ENCODE measurements at places on chromosomes 1 and 21. TPM values are rescaled to one million over a fixed set of nuclear protein-coding genes. Genes with fewer than 3 reads are reported as not detected.

DNA sequence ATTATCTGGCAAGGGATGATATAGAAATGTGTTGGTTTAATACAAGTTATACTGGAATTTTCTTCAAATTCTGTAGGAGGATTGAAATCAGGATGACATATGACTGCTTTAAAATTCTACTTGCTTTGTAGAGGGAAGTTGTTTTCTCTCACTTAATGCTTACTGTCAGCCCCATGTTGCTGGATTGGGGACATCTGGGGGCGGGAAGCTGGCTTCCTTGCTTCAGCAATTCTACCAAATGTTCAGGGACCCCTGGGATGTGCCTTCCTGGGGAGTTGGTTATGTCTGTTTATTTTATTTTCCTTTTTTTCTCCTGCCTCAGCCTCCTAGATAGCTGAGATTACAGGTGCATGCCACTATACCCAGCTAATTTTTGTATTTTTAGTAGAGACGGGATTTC is 63.5 kb downstream of the CNIH3 start:
- no peak for DNase-seq

The ATP1A2 gene
- 101 TPM for total RNA-seq

- DNase-seq: no peak
Observed at GRCh38 chr1:203033287-203033686, 7.0 kb downstream of the PPFIA4 start.

The FCRLB gene
- total RNA-seq: not detected

The DRAXIN gene
- total RNA-seq: not detected

DNA sequence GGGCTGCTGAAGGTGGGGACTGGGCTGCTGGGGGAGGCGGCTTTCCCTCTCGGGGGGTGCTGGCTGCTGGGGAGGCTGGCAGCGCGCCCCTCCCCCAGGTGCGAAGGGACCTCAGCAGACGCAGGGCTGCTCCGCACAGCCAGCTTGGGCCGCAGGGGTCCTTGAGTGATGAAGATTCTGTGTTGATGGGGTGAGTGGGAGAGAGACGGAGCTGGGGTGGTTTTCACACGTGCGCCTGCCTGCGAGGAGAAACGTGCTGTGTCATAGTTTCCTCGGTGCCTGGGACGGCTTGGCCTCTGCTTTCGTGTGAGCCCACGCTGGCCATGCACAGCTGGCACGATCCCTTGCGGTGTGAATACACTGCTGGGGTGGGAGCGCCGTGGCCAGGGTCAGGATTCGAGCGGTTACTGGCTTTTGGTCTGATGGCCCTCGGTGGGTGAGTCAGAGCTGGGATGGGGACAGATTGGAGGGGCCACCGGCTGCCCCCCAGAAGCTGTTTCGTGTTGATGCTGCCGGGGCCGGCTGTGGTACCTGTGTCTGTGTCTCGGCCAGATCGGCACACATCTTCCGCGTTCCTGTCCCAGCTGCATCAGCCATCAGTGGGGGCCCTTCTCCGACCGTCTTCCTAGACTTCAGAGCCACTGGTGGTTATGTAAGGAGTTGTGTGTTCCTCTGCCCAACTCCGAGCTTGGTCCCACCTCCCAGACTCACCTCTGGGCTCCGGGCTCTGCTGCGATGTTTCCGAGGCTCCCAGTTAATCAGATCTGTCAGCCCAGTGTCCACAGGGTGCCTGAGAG is 24.9 kb downstream of the PRKCZ start:
- DNase-seq: no peak

The ADORA1 gene
- total RNA-seq: 1.7 TPM

The SRGAP2B gene
- total RNA-seq: 11.8 TPM

The MROH9 gene
- not detected for total RNA-seq

DNA sequence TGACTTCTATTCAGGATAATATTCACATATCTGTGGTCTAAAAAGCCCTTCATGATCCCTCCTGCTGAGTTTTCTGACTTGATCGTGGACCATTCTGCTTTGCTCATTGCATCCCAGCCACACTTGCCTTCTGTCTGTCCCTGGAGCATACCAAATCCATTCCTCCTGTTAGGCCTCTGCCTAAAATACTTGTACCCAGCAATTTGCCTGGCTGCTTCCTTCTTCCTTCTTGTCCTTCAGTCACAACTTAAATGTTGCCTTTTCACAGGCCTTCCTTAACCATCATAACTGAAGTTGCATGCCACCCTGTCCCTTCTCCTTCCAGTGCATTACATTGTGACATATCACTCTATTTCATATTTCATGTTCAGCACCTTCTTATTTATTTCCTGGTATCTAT is 4.3 kb downstream of the CR2 start:
- no peak for DNase-seq

The AUNIP gene
- total RNA-seq: not detected

DNA sequence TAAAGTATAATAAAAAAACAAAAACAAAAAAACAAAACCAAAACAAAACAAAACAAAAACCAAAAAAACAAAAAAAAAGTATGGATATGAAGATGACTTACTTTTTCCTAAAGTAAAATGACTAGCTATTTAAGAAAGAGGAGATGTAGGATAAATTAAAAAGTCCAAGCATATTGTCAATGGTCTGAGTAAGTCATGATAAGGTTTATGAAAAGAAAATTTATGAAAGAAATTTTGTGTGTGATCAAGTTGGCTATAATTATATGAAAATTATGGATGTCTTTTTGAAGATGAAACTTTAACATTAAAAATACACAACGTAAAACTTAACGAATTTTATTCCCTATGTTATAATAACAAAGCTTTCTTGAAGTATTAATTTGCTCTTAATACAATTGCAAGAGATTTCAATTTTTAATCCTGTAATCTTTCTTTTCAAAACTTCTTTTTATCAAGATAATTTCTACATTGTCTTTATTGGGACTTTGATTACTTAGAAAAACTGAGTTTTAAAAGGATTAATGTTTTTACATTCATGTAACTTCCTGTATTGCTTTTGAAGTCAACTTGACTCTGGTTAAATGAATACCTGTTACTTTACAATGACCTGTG is 200.9 kb upstream of the IVNS1ABP start:
- no peak for DNase-seq

GRCh38 chr1:230109895-230110667 is 43.0 kb downstream of the GALNT2 start:
- no peak for DNase-seq

- DNase-seq: no peak
Observed at GRCh38 chr1:118987468-118988185, 516 bp downstream of the TBX15 start.

DNA sequence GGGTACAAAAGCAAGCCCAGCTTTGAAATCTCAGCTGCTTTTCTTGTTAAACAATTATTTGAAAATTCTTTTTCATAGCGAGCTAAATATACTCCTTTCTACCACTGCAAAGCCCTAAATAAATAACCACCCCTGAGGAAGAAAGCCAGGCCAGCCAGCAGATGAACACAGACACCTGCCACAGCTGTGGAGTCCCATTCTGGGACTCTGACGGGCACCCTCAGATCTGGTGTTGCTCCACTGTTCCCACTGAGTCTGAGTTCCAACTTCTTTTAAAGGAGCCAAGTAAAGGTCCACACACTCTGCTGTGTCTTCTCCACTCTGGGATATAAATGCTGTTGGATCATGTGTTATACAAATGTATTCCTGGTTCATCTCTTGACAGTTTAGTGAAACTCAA is 77.6 kb upstream of the COA6 start:
- DNase-seq: no peak

DNA sequence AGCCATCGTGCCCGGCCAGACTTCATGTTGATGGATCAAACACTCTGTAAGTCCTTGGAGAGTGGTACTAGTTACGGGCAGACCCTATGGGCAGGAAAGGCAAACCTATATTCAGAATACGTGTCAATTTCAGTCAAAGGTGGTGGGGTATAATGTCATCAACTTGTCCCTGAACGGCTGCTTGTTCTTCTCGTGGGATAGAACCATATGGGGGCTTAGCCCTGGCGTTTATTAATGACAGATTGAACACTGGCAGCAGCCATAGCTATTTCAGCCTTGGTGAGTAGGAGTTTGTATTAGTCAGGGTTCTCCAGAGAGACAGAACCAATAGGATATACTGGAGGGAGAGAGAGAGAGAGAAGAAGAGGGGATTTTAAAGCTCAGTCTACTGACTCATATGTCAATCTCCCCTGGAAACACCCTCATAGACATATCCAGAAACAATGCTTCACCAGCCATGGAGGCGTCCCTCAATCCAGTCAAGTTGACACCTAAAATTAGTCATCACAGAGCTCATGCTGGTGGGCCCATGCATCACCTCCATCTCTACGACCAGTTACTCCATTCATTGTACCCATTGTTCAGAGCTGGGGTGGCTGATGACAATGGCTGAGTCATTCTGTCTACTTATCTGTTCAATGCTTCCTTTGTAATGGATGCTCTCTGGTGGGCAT is 16.1 kb upstream of the AQP10 start:
- no peak for DNase-seq

The EPHA10 gene
- total RNA-seq: 0.17 TPM

The ERICH3 gene
- 0.06 TPM for total RNA-seq

- no peak for DNase-seq
Observed at GRCh38 chr1:215104283-215104682, 21.7 kb downstream of the KCNK2 start.

DNA sequence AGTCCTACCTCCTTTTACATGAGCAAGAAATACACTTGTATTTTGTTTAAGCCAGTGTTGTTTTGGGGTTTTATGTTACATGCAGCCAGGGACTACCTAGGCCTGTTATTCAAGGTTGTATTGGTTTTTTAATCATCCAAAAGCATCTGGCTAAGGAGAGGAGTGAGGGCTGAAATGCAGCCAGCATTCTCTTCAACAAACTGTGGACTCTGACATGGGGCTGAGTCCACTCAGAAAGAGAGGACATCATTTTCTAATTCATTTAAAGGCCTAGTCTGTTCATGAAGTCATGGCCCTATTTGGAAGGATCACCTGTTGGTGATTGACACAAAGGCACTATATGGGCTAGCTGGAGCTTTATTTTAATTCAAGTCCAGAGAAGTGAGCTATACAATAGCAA is 190.4 kb downstream of the TTLL7 start:
- no peak for DNase-seq

GRCh38 chr1:40825435-40825788 is 36.8 kb downstream of the CITED4 start:
- no peak for DNase-seq

The ATP1B1 gene
- total RNA-seq: 69.4 TPM

DNA sequence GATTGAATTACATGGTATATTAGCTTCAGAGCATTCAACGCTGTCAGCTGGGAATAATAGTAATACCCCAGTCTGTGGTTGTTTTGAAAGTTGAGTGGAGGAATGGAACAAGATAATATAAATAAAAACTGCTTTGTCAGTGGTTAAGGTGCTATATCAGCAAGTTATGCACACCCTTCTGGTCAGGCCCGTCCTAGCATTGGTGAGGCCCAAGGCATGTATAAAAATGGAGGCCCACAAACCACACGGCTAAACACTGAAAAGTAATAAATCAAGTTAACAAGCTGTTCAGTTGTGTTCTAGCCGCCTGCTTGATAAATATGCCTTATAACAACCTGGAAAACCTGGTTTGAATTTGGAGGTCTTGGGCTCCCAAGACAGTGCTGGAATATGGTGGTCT is 77.4 kb downstream of the PSMG1 start:
- DNase-seq: no peak

DNA sequence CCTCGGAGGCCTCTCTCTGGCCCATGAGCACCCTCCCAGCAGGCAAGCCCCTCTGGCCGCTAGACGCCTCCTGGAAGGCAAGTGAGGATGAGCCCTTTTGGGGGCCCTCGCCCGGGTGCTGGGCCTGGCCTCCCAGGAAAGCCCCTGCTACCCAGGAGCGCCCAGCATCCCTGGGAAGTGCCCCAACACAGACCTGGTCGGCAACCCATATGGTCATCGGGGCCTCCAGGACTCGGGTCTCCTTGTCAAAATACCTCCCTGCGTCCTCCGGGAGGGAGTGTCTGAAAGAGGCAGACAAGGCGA is 21.0 kb upstream of the TMEM52 start:
- no peak for DNase-seq

DNA sequence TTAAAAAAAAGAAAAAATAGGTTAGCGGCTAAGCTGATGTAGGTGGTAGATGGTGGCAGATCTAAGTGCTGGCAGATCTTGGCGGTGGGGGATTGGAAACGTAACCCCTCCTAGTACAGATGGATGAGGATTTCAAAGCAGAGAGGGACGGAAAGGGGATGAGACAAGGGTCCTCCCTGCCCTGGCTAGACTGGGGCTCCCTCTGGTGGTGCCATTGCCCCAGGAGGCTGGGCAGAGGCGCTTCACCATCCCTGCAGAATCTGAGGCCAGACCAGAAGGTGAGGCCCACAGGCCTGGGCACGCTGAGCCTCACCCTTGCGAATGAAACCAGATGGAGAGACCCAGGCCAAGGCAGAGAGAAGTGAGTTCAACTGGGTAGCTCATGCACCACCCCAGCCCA is 7.0 kb upstream of the PLEKHA6 start:
- no peak for DNase-seq

DNA sequence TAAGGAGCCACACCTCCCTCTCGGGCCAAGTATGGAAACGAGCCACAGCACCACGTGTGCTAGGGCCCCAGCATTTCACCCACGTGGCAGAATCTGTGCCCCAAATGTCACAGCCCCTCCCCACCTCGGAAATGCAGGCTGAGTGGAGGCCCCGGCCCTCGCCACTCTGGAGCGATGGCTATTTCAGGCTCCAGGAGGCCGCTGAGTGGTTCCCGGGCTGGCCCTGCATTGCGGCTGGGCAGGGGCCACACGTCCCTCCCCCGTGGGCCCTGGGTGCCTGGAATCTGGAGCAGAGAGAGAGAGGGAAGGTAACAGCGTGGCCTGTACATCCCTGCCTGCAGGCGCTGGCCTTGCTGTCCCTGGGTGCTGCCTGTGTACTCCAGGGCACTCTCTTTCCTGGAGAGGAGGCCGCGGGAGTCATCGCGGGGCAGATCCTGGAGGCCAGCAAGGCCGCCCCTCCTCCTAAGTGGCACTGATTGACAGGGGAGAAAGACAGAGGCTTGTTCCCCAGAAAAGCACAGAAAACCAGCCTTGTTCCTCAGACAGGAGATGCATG is 68.0 kb upstream of the TRAPPC10 start:
- DNase-seq: no peak

- no peak for DNase-seq
Observed at GRCh38 chr1:13706046-13706445, 6.1 kb downstream of the PRDM2 start.

The HSPA6 gene
- 1.8 TPM for total RNA-seq

The GJA8 gene
- total RNA-seq: not detected

DNA sequence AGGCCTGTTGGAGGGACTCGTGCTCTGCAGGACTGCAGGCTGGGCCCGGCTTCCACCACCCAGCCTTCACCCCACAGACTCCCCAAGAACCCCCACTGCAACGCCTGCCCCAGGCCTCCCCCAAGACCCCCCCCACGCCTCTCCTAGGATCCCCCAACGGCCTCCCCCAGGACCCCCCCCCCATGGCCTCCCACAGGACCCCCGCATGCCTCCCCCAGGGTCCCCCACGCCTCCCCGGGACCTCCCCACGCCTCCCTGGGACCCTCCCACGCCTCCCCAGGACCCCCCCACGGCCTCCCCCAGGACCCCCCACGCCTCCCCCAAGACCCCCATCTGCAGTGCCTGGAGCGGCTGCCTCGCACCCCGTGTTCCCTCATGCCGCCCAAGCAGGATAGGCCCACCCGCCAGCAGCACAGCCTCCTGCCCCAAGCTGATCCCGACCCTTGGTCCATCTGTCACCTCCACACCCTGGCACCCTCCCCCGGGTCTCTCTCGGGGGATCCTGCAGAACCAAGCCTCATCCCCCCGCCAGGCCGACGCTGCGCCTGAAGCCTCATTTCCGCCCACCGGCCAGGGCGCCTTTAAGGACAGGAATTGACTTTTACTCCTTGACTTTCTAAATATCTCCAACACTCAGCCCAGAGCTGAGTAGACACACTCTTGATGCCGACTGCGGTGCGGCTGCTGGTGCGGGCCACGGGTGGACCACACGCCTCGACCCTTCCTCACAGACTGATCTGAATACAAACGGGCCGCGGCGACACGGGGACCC is 14.1 kb upstream of the RNF223 start:
- DNase-seq: no peak

Measured in esophagus muscularis mucosa (tissue), 4 donors.